CD4-positive, alpha-beta T cell treated with Interleukin-6 at 100 ng/mL for 8 hours (primary cell): ENCODE measurements at places on chromosomes 4 and X.

- DNase-seq, result no peak
Observed at GRCh38 chr4:6804082-6804752, 21.7 kb downstream of the KIAA0232 start.

DNA sequence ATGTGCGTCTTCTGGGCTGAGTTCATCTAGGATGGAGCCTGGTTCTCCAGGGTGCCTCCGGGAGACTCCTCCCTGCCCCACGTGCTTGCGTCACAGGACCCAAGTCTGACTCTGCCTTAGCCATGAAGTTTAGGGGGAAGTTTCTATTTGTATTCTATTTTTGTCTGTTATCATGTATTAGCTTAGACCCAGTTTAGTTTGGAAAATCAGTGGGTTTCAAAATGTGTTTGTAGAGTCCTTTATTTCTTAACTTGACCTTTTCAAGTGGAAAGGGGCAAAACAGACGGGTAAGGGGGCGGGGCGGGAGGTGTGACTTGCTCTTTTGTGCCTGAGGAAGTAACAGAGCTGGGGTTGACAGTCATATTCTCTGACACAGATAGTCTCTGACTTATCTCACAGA is 86.0 kb downstream of the HTT start:
- DNase-seq, result no peak

- no peak for DNase-seq
Observed at GRCh38 chrX:139120760-139121159, 409.2 kb upstream of the FGF13 start.

- no peak for DNase-seq
Observed at GRCh38 chr4:165402375-165402774, 23.6 kb downstream of the CPE start.

- no peak for DNase-seq
Observed at GRCh38 chrX:53483838-53484405, 49.8 kb upstream of the HSD17B10 start.

DNA sequence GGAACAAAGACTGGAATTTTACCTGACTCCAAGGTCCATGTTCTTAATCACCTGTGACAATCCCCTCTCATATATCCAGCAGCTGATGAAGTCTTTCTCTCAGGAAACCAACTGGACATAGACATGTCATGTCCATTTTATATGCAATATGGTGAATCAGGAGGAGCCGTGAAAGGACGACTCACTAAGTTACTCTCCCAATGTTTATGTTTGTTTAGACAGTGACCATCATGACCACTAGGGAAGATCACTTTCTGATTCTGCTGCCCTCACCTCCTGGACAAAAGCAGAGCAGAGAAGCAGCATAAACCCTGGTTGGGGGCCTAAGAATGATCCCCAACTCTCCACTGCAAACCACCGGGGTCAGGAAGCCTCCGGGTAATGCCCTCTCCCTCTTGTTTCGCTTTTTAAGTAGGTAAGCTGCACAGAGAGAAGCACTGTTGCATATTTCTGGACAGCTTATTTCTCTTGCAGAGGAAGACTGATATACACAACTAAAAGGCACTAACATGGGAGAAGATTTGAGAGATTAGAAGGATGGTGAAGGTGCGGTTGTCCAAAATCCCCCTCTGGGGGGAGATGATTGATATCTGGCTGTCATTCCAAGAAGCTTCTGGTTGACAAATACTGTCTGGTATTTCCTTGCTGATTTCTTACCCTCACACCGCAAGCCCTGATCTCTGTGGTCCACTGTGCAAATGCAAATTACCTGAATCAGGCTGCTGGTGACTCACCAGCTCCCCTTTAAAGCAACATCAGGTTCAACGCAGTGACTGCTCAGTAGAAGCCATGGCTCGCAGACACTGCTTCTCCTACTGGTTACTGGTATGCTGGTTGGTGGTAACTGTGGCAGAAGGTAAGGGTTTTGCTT is at the start of gene ODAPH:
Gene ODAPH, plus strand, starts transcription at position 773 of the 871 bp plus-strand sequence. Its CDS starts 17 bp downstream, at position 790.
- no peak for DNase-seq

- no peak for DNase-seq
Observed at GRCh38 chr4:155529716-155530115, 136.9 kb upstream of the GUCY1A1 start.

- DNase-seq, result no peak
Observed at GRCh38 chr4:160894809-160895208, 1269.0 kb downstream of the FSTL5 start.
